HFFc6 (cell line): ENCODE measurements at places on chromosomes 5 and 9. TPM values are rescaled to one million over a fixed set of nuclear protein-coding genes. Genes with fewer than 3 reads are reported as not detected.

- no peak overlapping the region for H3K4me3 ChIP-seq
- H3K27me3 ChIP-seq, result peaks cover 12% of the 10 kb centered on the region
- H3K4me1 ChIP-seq, result peaks cover 13% of the 10 kb centered on the region
- H3K36me3 ChIP-seq, result no peaks in the 10 kb centered on the region
- no peak for DNase-seq
- no peak overlapping the region for H3K27ac ChIP-seq
Observed at GRCh38 chr5:139763280-139763929, 32.2 kb upstream of the PSD2 start.

GRCh38 chr5:13536933-13537332 is 407.6 kb downstream of the DNAH5 start:
- H3K27ac ChIP-seq, result peak overlapping the region; percentile 42; the same call in 1 of the 2 replicates
- peaks cover 23% of the 10 kb centered on the region for H3K4me1 ChIP-seq
- peaks cover 7% of the 10 kb centered on the region; the same call in 1 of the 2 replicates for H3K27me3 ChIP-seq
- peak overlapping the region; percentile 42 for H3K4me3 ChIP-seq
- no peaks in the 10 kb centered on the region for H3K36me3 ChIP-seq
- DNase-seq, result peak; percentile 9

- no peak overlapping the region for H3K4me3 ChIP-seq
- no peak overlapping the region for H3K27ac ChIP-seq
- H3K36me3 ChIP-seq, result no peaks in the 10 kb centered on the region
- no peak for DNase-seq
- H3K27me3 ChIP-seq, result peaks cover 3% of the 10 kb centered on the region; the same call in 1 of the 2 replicates
Observed at GRCh38 chr5:1687301-1687970, 112.2 kb downstream of the MRPL36 start.

DNA sequence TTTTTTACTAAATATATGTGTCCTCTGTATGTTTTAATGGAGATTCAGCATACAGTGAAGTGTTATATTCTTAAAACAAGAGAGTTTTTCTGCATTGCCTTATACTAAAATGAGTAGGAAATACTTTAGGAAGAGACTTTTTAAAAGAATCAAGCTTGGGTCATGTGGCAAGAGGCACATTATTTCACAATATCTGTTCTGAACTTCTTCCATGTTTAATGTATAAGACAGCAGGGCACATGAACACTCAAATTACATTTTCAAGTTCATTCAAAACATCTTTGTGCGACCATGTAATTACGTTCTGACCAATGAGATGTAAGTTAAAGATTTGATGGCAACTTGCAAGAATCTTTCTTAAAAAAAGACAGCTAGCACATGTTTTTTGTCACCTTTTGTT is 1055.9 kb downstream of the NR2F1-AS1 start:
- no peak overlapping the region for H3K4me3 ChIP-seq
- DNase-seq, result no peak
- peaks cover 4% of the 10 kb centered on the region; the same call in 1 of the 2 replicates for H3K36me3 ChIP-seq
- peaks cover 27% of the 10 kb centered on the region for H3K4me1 ChIP-seq

The CYFIP2 gene
- total RNA-seq, result 7.1 and 15.2 TPM in 2 replicates

The CDX1 gene
- total RNA-seq, result 0.15 to 0.18 TPM in 2 of 3 replicates, not detected in the other

- DNase-seq, result no peak
- H3K27me3 ChIP-seq, result peaks cover 24% of the 10 kb centered on the region
- H3K36me3 ChIP-seq, result no peaks in the 10 kb centered on the region
- H3K27ac ChIP-seq, result no peak overlapping the region
Observed at GRCh38 chr9:3181049-3181953, 337.4 kb upstream of the PUM3 start.

GRCh38 chr5:117143406-117143805 is 568.8 kb upstream of the SEMA6A start:
- no peaks in the 10 kb centered on the region for H3K36me3 ChIP-seq
- no peak overlapping the region for H3K27ac ChIP-seq
- DNase-seq, result no peak
- H3K4me1 ChIP-seq, result no peaks in the 10 kb centered on the region
- H3K27me3 ChIP-seq, result no peaks in the 10 kb centered on the region

DNA sequence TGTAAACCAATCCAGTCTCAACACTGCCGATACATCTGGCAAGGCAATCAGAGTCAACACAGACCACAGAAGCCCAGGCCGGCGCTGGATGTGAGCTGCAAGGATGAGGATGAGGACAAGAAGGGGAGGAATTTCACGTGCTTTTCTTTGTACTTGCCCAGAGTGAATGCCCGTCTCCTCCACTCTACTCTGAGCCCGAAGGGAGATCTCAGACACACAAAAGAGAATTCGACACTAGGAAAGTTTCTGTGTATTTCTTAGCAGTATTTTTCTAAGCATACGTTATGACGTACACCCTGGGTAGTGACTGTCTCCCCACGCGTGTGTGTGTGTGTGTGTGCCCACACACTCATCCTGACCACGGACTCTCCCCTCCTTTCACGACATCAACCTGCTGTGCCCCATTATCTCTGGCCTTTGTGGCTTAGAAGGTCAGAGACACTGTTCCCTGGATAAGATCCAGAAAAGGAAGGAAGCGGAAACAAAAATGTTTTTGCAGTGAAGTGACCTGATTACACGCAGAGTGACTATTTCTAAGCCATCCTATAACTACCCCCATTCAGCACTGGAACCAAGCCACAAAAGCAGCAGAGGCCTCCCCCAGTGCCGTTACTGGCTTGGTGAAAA is 227.3 kb upstream of the DAPK1 start:
- peak overlapping the region; percentile 89 for H3K27ac ChIP-seq
- peaks cover 2% of the 10 kb centered on the region; the same call in 1 of the 2 replicates for H3K27me3 ChIP-seq
- DNase-seq, result peak; percentile 94
- H3K4me1 ChIP-seq, result peaks cover 85% of the 10 kb centered on the region
- H3K36me3 ChIP-seq, result peaks cover 19% of the 10 kb centered on the region
- H3K4me3 ChIP-seq, result peak overlapping the region; percentile 69

DNA sequence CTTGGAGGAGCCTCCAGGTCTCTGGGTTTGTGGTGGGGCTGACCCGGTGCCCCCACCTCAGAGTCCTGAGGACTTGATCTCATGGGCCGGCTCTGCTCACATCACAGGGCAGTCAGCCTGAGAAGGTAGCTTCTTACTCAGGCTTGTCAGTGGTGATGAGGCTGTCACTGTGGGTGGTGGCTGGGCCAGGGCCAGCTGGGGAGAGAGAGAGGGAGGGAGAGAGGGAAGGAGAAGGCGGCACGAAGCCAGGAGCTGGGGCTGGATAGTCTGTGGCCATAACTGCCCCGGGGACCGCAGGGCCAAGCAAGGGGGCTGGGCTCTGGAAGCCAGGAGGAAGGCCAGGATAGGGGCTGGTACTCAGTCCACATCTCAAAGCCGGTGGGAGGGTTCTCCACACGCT is 6.5 kb downstream of the NTNG2 start:
- H3K36me3 ChIP-seq, result no peaks in the 10 kb centered on the region
- H3K4me3 ChIP-seq, result no peak overlapping the region
- H3K27me3 ChIP-seq, result peaks cover 56% of the 10 kb centered on the region
- DNase-seq, result no peak

The SPINK7 gene
- not detected in 3 replicates for total RNA-seq

The AGXT2 gene
- not detected in 3 replicates for total RNA-seq

GRCh38 chr5:150636391-150637244 is 3.8 kb upstream of the SYNPO start:
- H3K4me3 ChIP-seq, result peak overlapping the region; percentile 68
- DNase-seq, result peak; percentile 79
- H3K27me3 ChIP-seq, result peaks cover 3% of the 10 kb centered on the region

GRCh38 chr5:73971326-73971725 is 345.3 kb downstream of the ARHGEF28 start:
- H3K27ac ChIP-seq, result no peak overlapping the region
- DNase-seq, result no peak
- peaks cover 36% of the 10 kb centered on the region for H3K27me3 ChIP-seq
- H3K4me3 ChIP-seq, result no peak overlapping the region
- H3K36me3 ChIP-seq, result no peaks in the 10 kb centered on the region

The NPR3 gene
- 23.8 and 52.1 TPM in 2 replicates for total RNA-seq

DNA sequence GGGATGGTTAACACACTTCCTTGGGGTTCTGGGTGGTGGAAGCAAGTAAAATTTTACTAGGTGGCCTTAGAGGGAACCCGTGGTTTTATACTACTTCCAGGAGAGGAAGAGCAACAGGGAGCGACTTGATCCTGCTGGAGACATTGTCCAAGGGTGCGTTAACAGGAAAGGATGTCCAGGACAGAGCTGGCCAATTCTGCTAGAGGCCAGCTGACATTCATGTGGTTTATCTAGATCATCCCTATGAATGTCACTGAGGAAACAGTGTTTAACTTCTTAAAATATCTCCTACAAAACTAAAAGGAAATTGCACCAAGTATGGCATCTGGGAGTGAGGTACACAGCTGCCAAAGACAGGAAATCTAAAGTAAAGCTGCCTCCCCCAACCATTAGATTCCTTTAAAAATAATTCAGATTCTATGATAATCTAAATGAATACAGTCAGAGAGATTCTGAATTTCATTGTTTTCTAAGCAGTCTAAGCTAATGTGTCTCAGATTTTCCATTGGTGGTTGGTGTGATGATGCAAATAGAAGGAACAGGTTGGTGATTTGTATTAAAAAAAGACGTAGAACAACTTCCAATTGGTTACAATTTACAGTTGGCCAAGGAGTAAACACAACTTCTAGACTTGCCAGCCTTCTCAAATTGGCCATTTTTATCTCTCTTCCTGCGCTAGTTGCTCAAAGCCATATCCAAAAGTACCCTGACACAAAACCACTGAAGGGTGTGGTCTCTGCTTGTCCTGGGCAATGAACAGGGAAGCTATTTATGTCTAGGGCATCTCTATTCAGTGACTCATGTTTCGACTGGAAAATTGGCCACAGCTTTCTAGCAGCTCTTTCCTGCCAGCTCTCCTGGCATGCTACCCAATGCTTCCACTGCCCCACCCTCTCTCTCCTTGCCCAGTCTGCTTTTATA is 574.7 kb upstream of the MEF2C start:
- H3K4me3 ChIP-seq, result no peak overlapping the region
- no peaks in the 10 kb centered on the region; the same call in 1 of the 2 replicates for H3K27me3 ChIP-seq
- peak; percentile 6 for DNase-seq
- no peak overlapping the region for H3K27ac ChIP-seq

DNA sequence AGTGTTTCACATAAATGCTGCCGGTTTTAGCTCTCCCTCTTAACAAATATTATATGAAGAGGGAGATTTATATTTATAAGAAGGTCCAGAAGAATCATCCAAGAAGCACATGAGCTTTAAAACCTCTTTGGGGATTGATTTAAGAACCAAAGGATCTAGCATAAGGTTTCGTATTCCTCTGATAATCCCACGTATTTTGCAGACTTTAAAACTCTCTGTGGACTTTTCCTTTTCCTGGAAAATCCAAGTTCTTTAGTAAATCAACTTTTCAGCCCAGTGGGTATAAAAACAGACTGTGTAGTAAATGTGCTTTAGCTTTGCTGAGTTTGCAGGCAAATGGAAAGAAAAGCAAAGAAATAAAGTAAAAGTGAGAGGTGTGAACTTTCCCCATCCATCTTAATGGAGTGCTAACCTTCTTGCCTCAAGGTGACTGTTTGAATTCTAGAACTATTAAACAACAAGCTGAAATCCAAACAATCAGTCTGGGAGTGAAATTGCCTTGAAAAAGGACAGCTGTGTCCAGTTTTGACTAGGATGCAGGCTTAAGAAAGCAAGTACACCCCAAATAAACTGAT is 363.4 kb upstream of the SLC24A2 start:
- H3K27me3 ChIP-seq, result no peaks in the 10 kb centered on the region; the same call in none of the 2 replicates
- no peaks in the 10 kb centered on the region for H3K36me3 ChIP-seq
- H3K27ac ChIP-seq, result no peak overlapping the region

The ASPN gene
- 4.3 to 6.7 TPM (median 5.2 TPM) in 3 replicates for total RNA-seq

DNA sequence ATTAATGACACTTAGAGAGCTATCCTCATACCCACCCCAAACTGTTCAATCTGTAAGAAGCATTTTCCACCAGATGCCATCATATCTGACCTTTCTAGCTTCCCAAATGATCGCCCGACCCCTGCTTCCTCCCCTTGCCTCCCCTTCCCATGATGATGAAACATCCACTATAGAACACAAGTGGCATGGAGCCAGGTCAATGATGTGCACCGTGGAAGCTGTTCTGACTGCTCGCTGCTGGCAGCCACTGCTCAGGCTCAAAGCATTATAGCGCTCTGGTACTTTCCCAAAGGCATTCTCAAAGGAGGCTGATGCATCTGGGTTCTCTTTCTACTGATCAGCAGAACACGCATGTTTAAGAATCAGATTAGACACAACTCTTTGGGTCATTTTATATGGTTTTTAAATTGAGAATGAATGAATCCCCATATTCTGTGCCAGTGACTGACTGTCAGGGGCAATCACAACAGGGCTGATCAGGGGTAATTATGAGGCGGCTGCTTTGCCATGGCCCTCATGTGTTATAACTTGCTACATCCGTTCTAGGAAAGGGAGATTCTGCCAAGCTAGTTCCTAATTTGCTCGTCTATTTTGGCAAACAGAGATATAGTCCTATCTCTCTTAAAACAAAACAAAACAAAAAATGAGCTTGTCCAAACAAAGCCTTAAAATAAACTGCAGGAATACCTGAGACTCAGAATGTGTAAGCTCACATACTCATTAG is 343.7 kb downstream of the ENC1 start:
- no peak overlapping the region for H3K27ac ChIP-seq
- H3K36me3 ChIP-seq, result no peaks in the 10 kb centered on the region
- no peaks in the 10 kb centered on the region for H3K27me3 ChIP-seq

DNA sequence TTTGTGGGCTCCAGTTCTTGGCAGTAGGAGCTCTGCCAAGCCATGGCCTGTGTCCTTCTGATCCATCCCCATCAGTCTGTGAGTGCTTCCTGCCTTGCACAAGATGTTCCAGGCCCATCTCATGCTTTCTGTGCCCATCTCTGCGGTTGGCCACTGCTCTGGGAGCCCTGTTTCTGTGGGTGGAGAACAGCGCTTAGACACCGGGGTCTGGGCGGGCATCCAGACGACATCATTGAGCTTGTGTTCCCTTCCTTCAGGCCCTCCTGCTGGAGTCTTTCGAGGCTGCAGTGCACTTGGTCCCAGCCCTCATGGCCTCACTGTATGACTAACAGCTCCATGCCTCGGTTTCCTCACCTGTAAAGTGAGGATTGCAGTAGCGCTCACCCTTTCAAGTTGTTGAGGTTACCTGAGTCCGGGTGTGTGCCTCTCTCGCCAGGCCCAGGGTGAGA is 14.9 kb upstream of the CARD19 start:
- no peaks in the 10 kb centered on the region for H3K4me1 ChIP-seq
- H3K36me3 ChIP-seq, result no peaks in the 10 kb centered on the region
- peaks cover 5% of the 10 kb centered on the region; the same call in 1 of the 2 replicates for H3K27me3 ChIP-seq
- no peak overlapping the region; the same call in 1 of the 2 replicates for H3K27ac ChIP-seq
- no peak for DNase-seq
- no peak overlapping the region for H3K4me3 ChIP-seq

The IFNA21 gene
- total RNA-seq, result not detected in 3 replicates

DNA sequence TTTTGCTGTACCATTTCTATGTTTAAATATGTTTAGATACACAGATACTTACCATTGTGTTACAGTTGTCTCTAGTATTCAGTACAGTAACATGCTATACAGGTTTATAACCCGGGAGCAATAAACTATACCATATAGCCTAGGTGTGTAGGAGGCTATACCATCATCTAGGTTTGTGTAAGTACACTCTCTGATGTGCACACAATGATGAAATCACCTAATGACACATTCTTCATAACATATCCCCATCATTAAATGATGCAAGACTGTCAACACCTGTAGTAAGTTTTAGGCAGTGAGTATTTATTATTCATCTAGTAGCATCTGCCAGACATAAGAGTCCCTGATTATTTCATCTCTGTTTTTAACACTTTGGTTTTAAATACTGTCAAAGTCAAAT is 7.3 kb upstream of the DHFR start:
- H3K27ac ChIP-seq, result no peak overlapping the region
- peaks cover 30% of the 10 kb centered on the region for H3K36me3 ChIP-seq
- DNase-seq, result no peak
- no peak overlapping the region for H3K4me3 ChIP-seq
- peaks cover 18% of the 10 kb centered on the region for H3K4me1 ChIP-seq
- no peaks in the 10 kb centered on the region; the same call in 1 of the 2 replicates for H3K27me3 ChIP-seq
